SW480 (cell line): ENCODE measurements at places on chromosomes 2 and 18.

- no peak for DNase-seq
Observed at GRCh38 chr2:205405194-205405593, 277.1 kb upstream of the NRP2 start.

DNA sequence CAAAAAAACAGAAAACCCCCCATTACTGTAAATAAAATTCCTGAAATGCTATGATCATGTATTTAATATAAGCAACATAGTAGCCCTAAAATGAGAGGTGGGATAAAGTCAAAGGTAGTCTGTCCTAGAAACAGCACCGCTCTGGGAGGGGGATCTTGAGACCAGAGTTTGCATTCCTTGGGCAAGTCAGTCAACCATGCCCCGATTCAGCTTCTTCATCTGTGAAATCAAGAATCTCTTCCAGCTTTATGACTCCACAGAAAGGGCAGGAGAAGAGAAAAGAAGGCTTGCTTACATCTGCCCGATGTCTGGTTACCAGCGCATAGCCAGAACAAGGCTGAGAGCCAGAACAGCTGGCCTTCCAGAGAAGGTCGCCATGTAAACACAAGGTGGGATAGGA, 2.1 kb upstream of the FBLN7 start:
- no peak for DNase-seq

- no peak for DNase-seq
Observed at GRCh38 chr2:174078275-174078674, 113.1 kb upstream of the SP3 start.

GRCh38 chr18:51236225-51236624, 38.7 kb upstream of the MEX3C start:
- DNase-seq, result peak; percentile 91

- DNase-seq, result no peak
Observed at GRCh38 chr2:85709401-85709811, 15.2 kb downstream of the GNLY start.

DNA sequence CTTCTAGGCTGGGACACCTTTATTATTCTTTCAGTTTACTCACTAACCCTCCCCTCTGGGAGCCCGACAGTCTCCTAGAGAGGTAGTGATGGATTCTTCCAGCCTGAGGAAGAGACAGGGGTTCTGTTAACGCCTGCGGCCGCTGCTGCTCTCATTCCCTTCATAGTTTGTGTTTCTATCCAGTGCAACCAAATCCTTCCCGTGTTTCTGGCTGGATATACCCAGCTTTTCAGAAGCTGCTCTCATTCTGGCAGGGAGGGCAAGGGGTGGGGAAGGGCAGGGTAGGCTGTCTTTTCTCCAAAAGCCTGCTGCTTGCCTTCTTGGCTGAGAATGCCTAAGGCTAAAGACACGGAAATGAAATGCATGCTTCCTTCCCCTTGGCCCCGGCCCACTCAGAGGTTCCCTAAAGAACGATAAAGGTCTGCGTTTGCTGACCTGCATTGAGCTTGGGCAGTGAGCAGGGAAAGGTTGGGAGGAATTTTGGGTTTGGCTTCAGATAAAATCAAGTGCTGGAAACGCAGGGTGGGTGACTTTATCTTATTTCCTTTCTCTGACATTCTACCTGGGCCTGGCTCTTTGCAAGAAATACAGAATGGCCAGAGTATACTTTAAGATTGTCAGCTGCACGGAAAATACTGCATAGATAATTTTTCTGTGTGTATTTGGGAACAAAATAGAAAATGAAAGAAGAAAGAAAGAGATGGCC, 390.9 kb downstream of the NBAS start:
- DNase-seq, result no peak

GRCh38 chr2:7676714-7677113, 759.5 kb downstream of the RNF144A start:
- DNase-seq, result no peak

GRCh38 chr2:22359071-22359672, 1025.8 kb upstream of the KLHL29 start:
- no peak for DNase-seq

DNA sequence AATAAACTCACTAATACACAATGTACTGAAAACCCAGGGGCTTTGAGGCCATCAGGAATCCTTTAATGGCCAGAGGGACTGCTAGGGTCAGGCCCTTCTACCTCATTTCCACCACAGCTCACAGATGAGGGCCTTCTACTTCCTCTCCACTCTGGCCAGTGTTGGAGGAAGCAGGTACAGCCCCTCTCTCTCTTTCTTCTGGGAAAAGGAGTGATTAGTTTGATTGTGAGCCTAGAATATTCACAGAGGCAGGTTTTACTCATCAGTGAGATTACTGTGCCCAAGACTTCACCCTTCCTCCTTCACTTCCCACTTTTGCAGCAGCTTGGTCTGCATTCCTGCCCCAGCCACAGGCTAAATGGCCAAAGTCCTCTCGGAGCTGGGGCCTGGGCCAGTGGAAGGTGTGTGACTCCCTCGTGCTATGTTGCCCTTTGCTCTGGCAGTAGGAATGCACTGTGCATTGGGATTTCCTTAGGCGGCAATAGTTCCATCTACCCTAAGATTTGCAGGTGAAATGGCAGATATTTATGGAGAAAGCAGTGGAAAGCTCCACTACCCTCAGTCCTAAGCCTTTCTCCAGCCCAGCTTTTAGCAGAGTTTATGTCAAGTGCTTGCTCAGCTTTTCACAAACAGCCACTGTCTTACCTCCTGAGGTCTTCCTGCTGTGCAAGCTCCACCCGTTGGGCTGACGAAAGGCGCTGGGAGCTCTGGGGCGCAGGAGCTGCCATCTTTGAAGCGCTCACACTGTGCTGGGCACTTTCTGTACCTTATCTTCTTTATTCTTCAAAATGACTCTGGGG, 36.2 kb upstream of the YES1 start:
- DNase-seq, result no peak

GRCh38 chr2:120539937-120540718, 194.2 kb downstream of the INHBB start:
- peak; percentile 75 for DNase-seq

GRCh38 chr2:201483342-201483741, 31.8 kb downstream of the STRADB start:
- DNase-seq, result no peak

DNA sequence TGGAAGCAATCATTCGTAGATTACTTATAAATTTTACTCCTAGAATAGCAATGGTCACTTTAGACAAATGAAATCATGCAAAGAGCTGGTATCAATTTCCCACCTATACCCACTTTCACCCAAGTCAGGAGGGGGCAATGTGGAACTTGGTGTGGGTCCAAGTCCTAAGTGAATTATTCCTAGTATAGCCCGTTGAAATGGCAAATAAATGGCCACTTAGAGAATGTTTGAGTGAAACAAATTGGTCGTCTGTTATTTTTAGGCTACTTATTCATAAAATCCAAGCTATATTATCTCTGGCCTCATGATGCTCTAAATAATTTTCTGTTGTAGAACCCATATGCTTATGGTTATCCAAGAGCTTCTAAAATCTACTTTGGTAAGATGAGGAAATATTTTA, 98.1 kb downstream of the MYO3B start:
- DNase-seq, result no peak

GRCh38 chr2:196653843-196654242, 14.3 kb downstream of the CCDC150 start:
- no peak for DNase-seq

GRCh38 chr18:76593843-76594242, 98.8 kb upstream of the ZNF516 start:
- DNase-seq, result no peak

GRCh38 chr2:9286554-9287399, 80.2 kb downstream of the ASAP2 start:
- peak; percentile 89 for DNase-seq

DNA sequence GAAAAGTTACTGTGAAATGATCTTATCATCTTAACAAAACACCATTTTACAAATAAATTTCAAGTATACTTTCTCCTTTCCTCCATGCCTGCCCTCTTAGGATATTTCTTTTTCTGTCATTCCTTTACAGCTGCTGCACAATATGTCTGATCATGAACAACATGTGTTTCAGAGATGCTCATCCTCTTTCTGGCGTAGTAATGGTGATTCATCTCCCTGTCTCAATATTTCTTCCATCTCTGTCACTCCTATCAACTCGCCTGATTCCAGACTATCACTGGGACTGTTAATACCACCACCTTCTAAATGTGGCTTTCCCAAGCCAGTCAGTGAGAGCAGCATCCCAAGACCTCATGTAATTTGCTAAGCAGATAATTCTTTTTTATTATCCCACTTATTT, 290.5 kb downstream of the GULP1 start:
- DNase-seq, result no peak

GRCh38 chr2:120771781-120772208, 36.1 kb downstream of the GLI2 start:
- DNase-seq, result no peak

GRCh38 chr2:12818416-12819102, 101.8 kb downstream of the TRIB2 start:
- DNase-seq, result no peak

- DNase-seq, result no peak
Observed at GRCh38 chr18:33184175-33184574, 256.3 kb downstream of the CCDC178 start.

DNA sequence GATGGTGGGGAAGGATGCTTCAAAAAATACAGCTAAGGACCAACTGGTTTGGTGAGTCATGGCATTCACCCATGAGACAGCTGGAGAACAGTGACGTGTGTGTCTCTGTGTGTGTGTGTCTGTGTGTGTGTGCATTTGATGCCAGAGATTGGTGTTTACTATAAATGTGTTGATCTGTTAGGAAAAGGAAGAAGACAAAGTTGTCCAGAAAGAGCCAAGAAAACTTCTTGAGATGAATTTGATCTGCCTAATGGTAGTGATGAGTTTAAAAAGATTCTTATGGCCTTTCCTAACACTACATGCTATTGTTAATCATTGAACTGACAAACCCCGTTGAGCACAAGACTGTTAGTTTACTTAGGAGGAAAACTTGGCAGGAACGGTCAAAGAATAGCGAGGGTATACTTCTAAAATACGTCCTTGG, 36.4 kb upstream of the IL1R1 start:
- DNase-seq, result no peak

GRCh38 chr2:116416731-116417377, 1397.6 kb upstream of the DDX18 start:
- no peak for DNase-seq

GRCh38 chr2:177733-178132, 86.1 kb downstream of the SH3YL1 start:
- DNase-seq, result no peak

DNA sequence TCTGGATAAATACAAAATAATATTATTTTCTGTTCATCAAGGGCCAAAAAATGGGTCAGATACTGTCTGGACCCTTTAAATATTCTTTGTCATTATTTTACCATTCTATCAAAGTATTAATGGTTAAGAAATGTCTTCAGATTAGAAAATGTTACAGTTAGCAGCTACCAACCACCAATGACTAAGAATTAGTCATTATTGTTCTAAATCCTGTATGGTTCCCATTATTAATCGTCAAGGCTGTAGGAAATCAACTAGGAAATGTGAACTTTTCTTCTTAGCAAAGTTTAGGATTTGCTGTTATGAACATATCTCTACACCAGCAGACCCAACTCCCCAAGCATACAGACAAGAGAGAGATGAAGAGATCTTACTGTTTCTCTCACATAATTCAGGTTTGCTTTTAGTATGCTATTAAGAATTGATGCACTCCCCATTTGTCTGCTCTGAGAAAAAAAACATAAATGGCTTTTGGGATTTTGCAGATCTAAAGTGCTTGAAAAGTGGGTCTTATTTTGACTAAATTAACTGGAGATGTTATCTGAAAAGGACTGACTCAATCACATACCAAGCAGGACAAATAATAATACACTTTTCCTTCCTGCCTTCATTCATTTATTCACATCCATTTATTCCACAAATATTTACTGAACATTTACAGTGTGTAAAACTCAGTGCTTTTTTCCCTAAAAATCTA, 147.7 kb downstream of the PPP1R1C start:
- no peak for DNase-seq

- no peak for DNase-seq
Observed at GRCh38 chr2:150644298-150645067, 157.0 kb upstream of the RND3 start.

DNA sequence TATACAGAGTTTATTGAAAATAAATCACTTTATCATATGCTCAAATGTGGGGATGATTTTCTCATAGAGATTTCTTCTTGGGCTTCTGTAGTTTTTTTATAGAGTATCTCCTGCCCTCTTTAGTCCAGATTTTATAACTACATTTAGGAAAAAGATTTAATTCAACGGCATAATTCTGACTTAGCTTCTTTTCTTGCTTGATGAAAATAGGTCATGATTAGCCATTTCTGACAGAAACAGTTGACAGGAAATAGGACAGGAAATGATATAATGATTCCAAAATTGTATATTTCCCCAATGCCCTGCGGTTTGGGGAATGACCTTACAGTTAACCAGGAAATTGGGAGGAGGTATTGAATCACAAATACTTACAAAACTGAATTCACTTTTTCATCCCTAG, 1531.9 kb upstream of the ACVR2A start:
- DNase-seq, result peak; percentile 17

- DNase-seq, result no peak
Observed at GRCh38 chr2:50956886-50957285, 75.0 kb downstream of the NRXN1 start.

DNA sequence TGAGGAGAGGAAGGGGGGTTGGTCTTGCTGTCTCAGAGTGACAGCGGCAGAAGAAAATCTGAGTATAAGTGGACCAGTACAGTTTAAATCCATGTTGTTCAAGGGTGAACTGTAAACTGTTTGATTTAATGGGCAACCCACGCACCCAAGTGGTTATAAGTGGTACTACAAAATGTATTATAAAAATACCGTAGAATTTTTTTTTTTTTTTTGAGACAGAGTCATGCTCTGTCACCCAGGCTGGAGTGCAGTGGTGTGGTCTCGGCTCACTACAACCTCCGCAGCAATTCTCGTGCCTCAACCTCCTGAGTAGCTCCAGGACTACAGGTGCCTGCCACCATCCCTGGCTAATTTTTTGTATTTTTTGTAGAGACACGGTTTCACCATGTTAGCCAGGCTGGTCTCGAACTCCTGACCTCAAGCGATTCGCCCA, 2.1 kb upstream of the CHCHD5 start:
- peak; percentile 74 for DNase-seq

DNA sequence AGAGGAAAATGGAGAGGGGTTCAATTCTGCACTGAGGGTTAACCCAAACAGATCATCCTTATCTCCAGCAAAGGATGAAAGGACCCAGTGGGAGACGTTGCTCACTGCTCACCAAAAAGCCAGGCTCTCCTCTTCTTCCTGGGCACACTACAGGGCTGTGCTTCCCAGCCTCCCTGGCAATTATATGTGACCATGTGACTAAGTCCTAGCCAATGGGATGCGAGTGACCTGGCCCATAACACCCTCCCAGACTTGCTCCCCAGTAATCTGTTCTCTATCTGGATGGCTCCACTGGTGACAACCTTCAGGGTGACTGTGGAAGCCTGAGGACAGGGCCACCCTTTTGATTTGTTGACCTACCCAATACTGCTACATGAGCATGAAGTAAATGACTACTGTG, 10.9 kb upstream of the PRKCE start:
- DNase-seq, result no peak

GRCh38 chr2:113015042-113015441, 9.8 kb downstream of the IL36A start:
- DNase-seq, result no peak

GRCh38 chr2:78999406-78999805, 26.1 kb upstream of the REG3G start:
- DNase-seq, result peak; percentile 19

- DNase-seq, result no peak
Observed at GRCh38 chr2:165636959-165637358, 157.1 kb downstream of the GALNT3 start.

- no peak for DNase-seq
Observed at GRCh38 chr2:136010126-136010525, 24.7 kb upstream of the DARS1 start.
